ENCODE measurements at places on chromosomes 12 and 14.
A peak's percentile ranks its signal among the peaks of the same experiment; 100 is the strongest.

GRCh38 chr12:26124446-26125399 is at the start of gene BHLHE41:
TSS of gene BHLHE41 (minus strand) at chr12:26125037. CDS start at chr12:26124779, 258 bp downstream.
- peak; percentile 51 for DNase-seq

DNA sequence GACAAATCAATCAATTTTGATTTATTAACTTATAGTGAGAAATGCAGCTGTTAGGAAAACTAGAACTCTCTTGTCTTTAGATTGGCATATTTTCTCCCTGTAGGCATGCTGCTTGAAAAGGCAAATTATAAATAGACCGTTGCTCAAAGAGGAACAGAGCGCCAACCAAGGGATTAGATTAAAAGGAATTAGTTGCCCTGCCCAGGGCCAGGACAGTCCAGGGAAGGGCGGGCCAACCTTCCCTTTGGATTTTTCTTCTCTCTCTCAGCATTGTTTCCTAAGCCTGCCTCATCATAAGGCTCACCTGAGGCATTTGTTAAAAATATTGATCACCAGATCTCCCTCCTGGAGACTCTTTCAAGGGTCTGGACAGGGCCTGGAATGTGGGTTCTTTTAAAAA is 8.6 kb downstream of the CIPC start:
- DNase-seq, result no peak

DNA sequence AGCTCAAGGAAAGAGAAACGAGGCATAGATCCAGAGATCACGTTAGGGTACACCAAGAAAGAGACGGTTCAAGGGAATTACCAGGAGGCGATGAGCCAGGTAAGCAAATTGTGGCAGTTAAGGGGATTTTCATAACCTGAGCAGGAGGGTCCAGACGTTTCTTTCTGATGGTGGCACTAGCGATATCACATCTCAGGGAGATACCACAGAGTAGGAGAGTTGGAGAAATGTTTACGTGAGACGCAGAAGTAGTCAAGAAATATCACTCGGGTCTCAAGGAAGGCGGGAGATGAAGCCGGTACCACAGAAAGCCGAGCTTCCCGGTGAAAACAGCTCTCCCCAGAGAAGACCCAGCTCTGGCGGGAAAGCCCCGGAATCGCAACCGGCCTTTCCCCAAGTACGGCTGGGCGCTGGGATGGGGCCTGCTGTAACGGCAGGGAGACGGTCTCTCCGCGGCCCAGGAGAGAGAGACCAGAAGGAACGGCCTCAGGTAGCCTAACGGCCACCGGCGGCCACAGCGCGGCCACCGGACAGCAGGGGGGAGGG is 485 bp downstream of the SENP1 start:
- no peak for DNase-seq

- peak; percentile 78 for DNase-seq
Measured at GRCh38 chr12:124566161-124566996, 1.0 kb downstream of the NCOR2 start.

- no peak for DNase-seq
Measured at GRCh38 chr14:54724123-54724522, 157.2 kb downstream of the SAMD4A start.

DNA sequence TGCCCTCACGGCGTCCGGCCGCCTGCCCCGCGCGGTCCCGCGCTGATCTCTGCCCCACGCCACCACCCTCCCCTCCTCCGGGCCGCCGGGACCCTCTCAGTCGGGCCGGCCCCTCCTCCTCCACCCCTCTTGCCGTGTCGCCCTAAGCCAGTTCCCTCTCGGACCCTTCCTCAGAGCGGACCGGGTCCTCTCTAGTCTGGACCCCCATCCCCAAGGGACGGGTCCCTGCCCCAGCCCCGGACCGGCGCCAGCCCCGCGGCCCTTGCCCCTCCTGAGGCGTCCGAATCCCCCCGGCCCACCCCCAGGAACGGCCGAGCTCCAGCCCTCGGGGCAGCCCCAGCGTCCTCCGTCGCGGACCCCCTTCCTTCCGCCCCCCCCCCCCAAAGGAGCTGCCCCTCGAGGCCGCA is 485 bp downstream of the PPP4R4 start:
- no peak for DNase-seq
